BJ (cell line): ENCODE measurements at places on chromosomes 13 and 19.

DNA sequence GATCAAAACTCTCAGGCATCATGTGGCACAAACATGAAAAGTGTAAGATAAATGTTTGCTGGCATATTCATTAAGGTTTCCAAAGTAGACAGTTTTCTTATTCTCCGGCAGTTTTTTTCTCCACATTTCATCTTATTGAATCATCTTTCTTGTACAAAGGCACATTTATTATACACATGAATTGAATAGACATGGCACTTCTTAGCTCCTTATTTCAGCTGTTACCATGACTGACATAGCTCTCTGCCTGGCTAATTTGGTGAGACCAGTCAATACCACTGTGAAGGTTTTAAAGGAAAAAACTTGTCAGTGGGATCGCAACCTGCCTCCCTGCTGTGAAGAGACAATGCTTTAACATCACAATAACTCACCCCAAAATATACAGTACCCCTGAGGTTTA lies 285.0 kb upstream of the PCDH20 start:
- no peak for DNase-seq

DNA sequence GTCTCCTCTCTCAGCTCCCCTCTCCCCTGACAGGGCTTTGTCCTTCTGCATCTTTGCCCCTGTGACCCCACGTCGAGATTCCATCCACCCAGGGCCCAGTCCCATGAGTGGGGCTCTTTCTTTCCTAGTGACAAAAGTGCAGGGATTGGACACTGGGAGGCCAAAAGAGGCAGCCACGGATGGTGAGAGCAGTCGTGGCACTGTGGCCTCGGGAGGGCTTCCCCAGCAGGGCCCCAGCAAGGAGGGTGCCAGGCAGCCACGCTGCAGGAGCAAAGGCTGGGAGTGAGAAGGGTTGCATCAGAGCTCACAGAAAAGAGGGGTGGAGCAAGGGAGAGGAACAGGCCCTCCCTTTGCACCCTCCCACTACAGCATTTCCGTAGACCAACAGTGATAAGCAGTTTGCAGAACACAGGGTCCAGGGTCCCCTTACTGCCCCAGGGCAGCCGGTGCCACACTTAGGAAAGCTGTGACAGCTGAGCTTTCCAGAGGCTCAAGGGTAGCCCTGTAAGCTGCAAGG lies 4.9 kb downstream of the ZSCAN1 start:
- no peak for DNase-seq

- DNase-seq, result peak; percentile 99
Measured at GRCh38 chr13:34349091-34349722, 531.3 kb downstream of the RFC3 start.

DNA sequence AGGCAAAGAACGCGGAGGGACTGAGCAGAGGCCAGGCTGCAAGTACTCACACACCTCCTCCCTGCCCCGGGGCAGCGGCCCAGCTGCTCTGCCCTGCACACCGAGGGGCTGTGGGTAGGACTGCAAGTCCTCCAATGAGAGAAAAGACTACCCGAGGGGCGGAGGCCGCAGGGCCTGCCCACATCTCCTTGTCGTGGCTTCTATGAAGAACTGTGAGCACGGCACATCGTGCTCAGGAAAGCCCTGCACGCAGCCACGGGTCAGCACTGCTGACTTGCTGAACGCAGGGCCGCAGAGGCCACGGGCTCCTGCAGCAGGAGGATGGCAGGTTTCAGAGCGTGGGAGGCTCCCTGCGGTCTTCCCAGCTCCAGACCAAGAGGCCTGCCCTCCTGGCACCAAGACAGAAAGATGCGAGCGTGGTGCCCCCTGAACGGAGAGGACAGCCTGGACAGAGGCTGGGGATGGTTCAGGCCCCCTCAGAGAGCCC lies 37.4 kb downstream of the CEBPG start:
- no peak for DNase-seq

- DNase-seq, result no peak
Measured at GRCh38 chr13:25490236-25490635, 118.5 kb downstream of the ATP8A2 start.

DNA sequence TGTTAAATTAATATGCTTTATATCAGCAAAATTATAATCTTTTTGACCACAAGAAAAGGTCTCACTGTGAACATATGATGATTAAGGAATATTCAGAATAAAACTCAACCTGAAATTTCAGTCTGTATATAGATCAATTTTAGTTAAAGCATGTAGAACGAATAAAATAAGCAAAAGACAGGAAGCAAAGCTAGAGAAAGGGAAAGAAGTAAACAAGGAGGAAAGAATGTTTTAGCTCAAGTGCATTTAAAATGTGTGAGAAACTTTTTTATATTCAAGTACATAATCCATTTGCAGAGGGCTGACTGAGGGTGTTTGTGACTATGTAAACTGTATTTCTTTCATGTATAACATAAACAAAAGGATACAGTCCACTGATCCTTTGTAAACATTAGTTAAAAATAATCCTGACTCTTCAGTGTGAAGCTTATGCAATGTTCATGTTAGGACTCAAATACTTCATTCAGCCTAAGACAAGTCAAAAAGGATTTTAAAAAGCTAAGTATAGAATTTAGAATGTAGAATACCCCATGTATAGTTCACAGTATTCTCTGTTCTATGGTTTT lies 472.1 kb downstream of the DIAPH3 start:
- no peak for DNase-seq

DNA sequence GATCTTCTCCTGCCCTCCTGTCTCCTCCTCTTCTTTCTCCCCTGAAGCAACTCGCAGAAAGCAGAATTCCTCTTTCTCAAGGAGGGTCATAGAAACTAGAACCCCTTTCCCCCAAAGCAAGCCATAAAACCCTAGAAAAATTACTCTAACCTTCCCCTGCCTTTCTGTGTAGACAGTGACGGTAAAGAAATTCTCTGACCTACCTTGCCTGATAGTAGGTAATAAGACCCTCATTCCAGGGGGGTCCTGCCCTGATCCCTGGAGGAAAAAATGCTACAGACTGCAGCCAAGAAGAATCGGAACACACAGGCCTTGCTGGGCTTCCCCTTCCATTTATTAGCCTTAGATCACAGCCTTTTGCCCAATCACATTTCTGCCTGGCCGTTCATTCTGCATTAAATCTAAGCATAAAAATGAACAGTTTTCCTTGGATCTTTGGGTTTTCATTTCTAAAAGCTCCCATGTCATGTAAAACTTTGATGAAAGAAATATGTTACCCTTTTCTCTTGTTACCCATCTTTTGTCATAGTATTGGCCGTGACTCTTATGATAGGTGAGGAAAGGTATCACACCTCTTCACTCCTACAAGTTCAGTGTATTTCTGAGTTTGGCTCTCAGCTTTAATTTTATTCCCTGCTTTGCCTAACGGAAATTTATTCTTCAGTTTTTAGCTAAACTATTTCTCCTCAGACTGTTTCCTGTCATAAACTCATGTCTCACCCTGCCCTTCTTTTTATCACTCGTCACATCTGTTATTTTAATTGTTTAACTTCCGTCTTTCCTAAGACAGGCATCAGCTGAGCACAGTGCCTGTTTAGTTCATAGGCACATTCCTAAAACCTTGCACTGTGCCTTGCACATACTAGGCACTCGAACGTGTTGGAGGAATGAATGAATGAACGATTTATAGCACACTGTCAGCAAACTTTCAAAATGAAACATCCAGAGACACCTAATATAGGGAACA lies 20.4 kb upstream of the CPB2 start:
- no peak for DNase-seq

DNA sequence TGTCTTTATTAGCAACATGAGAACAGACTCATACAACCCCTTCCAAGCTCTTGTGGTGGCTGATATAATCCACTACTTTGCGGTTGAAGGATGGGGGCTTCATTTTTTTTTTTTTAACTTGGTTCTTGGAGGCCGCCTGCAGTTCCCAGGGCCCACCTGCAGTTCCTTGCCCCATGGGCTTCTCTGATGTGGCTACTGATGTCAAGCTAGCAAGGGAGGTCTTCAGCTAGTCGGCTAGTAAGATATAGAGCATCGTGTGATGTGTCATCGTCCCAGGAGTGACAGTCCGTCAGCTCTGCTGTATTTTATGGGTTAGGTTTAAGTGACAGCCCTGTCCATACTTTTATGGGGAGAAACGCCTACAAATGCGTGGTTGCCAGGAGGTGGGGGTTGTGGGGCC lies 26.1 kb downstream of the UHRF1 start:
- no peak for DNase-seq

GRCh38 chr13:91232716-91233115 lies 114.8 kb upstream of the MIR17HG start:
- DNase-seq, result no peak

GRCh38 chr19:40542202-40542859 lies 34.3 kb upstream of the SHKBP1 start:
- no peak for DNase-seq

- no peak for DNase-seq
Measured at GRCh38 chr13:51770681-51771417, 33.1 kb downstream of the DHRS12 start.

DNA sequence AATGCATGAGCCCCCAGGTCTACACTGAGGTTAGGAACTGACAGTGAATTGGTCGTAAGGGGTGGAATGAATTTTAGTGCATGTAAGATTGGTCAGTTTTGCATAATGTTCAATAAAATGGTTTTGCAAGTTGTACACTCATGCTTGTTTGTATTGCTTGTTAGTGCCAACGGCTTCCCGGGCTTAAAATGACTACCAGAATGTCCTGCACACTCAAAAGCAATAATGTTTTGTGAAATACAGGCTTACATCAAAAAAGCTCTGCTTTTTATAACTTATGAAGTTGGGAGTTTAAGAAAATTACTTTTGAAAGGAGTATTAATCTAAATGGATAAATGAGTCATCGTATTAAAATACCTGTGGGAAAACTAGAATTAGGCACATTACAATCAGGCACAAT lies 112.9 kb downstream of the GPC6 start:
- DNase-seq, result no peak

DNA sequence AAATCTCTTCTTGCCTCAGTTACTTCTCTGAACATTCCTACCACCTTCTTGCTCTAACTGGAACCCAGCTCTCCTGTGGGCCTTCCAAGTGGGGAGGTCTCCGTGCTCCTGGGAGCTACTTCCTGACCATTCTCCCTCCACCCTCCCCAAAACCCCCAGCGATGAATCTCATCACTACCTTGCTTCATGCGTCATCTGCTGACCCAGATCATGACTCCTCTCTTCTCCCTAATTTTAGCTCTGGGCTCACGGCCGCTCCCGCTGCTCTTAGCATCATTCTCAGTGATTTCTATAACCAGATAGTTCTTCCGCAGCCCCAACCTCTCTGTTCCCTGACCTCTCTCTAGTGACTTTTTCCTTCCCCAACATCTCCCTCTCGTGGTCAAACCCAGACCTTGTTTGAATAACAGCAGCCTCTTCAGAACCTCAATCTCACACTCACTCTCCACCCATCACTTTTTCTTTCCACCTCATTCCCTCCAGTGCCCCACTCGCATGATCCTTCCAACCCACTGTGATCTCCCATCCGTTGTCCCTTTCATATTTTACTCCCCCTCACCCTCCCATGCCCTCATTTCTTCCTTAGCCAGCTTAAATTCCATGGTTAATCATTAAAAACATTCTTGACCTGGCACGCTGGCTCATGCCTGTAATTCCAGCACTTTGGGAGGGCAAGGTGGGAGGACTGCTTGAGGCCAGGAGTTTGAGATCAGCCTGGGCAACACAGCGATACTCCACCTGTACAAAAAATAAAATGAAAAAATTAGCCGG lies 21.8 kb downstream of the MRPS12 start:
- DNase-seq, result no peak

DNA sequence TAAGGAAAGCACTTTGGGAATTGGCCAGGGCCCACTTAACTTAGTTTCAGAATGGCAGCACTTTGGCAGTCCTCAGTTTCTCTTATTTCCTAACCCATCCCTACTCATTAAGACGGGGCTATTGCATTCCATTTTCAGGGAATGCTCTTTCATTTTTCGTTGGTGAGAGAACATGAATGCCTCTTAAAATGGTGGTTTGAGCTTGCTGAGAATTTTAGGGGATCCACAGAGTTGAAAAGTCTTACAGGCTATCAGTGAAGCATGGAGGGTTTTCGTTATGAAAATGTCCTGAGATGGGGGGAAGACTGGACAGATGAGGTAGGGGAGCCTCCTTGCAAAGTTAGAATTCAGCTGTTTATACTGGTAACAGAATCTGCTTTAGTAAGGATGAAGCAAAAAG lies 71.4 kb downstream of the LRCH1 start:
- no peak for DNase-seq

- DNase-seq, result no peak
Measured at GRCh38 chr13:106500445-106500844, 35.0 kb downstream of the EFNB2 start.

DNA sequence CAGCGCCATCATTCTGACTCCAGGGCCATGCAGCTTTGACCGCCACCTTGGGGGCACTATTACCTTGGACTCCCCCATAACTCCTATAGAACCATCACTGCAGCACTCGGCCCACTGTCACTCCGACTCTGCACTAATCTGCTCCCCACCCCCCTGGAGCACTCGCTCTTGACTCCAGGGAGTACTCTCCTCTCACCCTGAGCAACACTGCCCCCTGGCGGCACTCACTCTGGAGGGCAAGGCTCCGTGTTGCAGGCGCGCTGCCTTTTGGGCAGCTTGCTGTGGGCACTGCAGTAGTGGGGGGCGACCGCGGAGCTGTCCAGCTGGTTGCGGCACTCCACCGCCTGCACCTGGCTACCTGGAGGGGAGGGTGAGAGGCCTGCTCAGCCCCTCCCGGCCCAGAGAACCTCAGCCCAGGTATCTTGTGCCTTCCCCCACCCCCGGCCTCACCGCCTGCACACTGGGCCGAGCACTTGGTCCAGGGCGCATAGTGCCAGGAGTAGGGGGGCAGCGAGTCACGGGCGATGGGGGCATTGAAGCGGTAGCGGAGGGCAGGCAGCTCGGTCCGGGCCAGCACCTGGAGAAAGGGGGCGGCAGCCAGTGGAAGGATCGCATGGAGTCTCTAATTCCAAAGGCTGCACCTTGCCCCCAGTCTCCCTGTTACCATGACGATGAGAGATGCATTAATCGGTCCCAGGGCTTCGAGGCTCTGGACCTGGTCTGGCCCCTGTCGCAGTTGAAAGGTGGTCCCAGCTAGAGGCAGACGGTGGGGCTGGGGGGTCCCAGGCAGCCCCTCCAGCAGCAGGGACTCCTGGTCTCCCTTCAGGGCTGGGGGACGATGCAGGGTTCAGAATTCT lies 8.9 kb upstream of the MYO1F start:
- DNase-seq, result no peak

GRCh38 chr13:76684336-76684735 lies 201.9 kb downstream of the KCTD12 start:
- no peak for DNase-seq

GRCh38 chr13:93262729-93263345 lies 36.2 kb downstream of the GPC6 start:
- peak; percentile 72 for DNase-seq

DNA sequence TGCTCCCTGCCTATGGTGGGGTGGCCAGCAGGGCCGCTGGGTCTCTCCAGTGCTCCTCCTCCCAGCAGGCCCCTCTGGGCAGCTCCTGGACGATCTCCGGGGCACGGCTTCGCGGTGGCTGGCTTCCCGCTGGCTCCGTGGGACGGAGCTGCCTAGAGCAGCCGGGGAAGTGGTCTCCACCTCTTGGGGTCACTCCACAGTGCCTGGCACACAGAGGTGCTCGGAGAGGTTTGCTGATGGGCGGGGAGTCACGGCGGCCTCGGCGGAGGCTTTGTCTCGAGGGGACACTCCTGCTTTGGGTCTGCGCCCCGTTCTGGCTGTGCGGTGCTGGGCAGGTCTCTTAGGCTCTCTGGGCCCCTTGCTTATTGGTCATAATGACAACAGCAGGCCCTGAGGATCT lies 9.9 kb upstream of the CACTIN start:
- no peak for DNase-seq

- no peak for DNase-seq
Measured at GRCh38 chr13:28610996-28611395, 47.9 kb upstream of the POMP start.
